Stimulated activated CD8-positive, alpha-beta memory T cell treated with anti-CD3 and anti-CD28 coated beads, Interleukin-4, amount 100 ng/mL, for 1 hour (primary cell): ENCODE measurements at places on chromosomes 13 and 19.
A peak's percentile ranks its signal among the peaks of the same experiment; 100 is the strongest.

GRCh38 chr13:55214841-55215345, 1925.8 kb upstream of the PRR20A start:
- no peak for DNase-seq

DNA sequence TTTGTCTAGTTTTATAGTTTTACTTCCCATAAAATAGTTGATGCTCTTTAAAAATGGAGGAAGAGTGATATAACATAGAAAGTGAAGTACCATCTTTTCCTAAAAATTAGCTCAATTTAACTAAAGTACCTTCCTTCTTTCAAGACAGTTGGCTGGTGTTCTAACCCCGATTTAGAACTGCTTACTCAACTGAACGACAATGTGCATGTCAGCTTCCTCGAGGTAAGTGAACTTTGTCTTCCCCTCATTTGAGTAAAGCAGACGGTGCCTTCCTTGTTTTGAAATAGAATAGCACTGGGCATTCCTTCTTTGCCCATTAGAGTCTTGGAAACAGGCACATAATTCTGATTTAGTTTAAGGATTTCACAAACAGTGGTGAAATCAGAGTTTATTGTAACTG, 1519.2 kb downstream of the EFNB2 start:
- no peak for DNase-seq

DNA sequence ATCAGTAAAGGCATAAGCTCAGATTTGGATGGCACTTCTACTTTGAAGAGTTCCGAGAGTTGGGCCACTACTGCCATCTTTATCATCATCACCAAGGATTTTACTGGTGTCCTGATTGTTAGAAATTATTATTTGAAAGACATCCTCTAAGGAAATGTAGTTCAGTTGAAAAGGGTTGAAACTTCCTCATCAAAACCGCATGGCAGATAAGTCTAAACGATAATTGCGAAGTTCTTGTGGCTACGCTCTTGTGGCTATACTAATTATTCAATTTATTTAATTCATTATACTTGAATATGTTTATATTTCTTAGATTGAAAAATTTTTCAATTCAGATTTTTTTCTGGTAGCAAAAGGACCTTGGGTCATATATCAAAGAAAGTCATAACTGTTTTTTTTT, 22.4 kb downstream of the TNFRSF19 start:
- DNase-seq, result no peak

- DNase-seq, result no peak
These were observed 673 bp downstream of the ZNF486 start for GRCh38 chr19:20167651-20168122.

- DNase-seq, result no peak
These were observed 191.3 kb downstream of the KLF5 start for GRCh38 chr13:73250061-73250460.

DNA sequence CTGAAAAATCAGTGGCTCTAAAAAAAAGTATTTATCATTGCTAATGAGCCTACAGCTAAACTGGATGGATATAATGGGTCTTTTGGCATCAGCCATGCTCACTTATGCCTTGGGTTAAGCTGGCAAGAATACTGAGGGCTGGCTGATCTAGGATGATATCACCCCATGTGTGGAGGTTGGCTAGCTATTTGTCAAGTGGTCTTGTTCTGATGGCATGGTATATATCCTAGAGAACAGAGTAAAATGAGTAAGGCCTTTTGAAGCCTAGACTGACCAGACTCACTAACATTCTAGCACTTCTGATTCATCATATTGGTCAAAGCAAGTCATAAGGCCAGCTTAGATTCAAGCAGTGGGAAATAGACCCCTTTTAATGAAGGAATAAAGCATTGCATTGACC, 383.0 kb downstream of the SLITRK1 start:
- DNase-seq, result no peak

DNA sequence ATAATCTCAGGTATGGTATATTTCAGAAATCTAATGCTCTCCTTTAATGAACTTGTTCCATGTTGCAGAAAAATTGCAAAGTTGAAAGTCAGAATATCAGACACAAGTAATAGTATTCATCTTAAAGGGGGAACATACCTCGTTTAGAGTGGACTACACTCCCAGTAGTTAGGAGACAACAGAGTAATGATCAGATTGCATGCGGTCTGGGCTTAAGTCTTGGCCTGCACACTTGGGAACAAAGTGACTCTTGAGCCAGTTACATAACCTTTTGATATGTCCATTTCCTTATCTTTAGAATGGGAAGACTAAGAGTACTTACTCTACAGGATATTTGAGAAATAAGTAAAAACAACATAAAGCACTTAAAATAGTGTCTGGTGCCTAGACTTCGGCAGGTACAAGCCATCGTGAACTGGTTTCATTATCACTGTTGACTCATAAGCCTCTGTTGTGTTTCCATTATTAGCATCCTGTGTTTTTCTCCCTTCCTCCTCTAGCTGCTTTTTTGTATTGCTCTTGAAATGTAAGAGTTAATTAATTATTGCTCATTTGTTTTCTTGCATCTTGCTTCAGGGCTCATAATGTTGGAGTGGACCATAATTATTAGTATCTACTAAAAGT, 53.0 kb downstream of the DPY19L3 start:
- DNase-seq, result no peak

- no peak for DNase-seq
These were observed 60.3 kb downstream of the RAB20 start for GRCh38 chr13:110501188-110501587.

DNA sequence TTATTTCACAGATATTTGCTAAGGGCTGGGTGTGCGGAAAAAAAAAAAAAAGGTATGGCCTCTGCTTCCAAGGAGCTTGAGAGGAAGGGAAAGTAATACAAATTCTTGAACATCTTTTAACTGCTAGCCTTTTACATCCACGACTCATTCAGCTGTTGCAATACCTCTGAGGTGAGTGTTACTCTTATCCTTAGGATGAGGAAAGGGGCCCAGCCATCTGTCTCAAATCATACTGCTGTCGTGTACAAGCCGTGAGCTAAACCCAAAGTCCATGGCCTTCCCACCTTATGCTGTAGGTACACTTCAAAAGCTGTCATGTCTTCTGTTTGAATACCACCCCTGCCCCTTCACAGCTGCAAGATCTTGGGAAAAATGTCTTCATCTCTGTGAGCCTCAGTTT, 146.8 kb downstream of the KCNRG start:
- no peak for DNase-seq

- DNase-seq, result no peak
These were observed 131.3 kb downstream of the URI1 start for GRCh38 chr19:30073152-30074000.

- no peak for DNase-seq
These were observed 113.2 kb downstream of the KCNRG start for GRCh38 chr13:50128428-50128931.

DNA sequence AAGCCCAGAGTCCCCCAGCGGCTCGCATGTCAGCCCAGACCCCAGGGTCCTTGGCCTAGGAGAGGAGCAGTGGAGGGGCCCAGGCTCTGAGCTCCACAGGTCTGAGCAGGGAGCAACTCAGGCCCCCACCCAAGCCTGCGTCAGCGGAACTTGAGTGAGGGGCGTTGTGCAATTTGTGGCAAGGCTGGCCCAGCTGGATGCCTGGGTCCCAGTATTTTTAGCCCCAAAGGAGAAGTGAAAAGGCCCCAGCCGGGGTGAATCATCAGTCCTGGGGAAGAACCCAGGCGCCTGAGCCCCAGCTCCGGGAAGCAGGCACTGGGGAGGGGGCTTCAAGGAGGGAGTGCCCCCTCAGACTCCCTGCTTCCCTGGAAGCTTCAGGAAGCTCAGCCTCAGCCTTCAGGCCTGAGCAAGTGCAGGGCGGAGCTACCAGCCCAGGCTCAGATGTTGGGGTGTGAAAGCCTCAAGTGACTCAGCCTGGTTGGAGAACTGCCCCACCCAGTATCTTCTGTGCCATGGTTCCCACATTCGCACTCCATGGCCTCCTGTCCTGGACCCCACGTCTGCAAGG, 7.2 kb downstream of the MED29 start:
- DNase-seq, result no peak

- no peak for DNase-seq
These were observed 6.9 kb upstream of the ZNF580 start for GRCh38 chr19:55633861-55634260.

- DNase-seq, result no peak
These were observed 820.6 kb upstream of the PCDH9 start for GRCh38 chr13:68050761-68051160.

GRCh38 chr13:40340368-40341095, 325.9 kb downstream of the FOXO1 start:
- DNase-seq, result no peak

DNA sequence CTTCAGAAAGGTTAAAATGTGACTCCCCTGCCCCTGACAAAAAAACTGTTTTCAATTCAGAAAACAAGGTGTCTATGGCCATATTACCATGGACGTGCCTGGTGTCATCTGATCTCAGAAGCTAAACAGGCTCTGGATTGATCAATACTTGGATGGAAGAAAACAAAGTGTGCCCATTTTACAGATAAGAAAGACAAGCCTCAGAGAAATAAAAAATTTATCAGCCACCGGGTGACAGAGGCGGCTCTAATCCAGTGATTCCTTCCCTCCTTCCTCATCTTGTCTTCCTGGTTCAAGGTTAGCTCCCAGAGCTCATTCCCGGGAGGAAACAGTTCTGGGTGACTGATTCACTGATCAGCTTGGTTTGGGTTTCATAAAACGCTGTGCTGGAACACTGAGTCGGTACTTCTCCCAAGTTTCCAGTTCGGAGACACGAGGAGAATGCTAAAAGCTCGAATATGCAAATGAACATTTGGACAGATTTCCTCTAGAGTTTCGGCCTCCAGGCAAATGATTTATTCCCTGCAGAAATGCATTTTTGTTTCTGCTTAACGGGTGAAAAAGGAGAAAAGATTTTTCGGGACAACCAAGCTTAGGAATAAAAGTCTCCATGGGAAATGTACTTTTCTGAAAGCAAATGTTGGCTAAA, 211.2 kb downstream of the UQCRFS1 start:
- no peak for DNase-seq

- DNase-seq, result no peak
These were observed 667 bp upstream of the MBNL2 start for GRCh38 chr13:97221466-97221865.

- no peak for DNase-seq
These were observed 60.9 kb downstream of the RYR1 start for GRCh38 chr19:38494379-38494778.

GRCh38 chr19:57708641-57709361, at the start of gene ZNF154:
Gene ZNF154, minus strand, starts transcription at chr19:57709204. Its CDS starts 233 bp downstream, at chr19:57708971.
- DNase-seq, result peak; percentile 2

- no peak for DNase-seq
These were observed 9.4 kb downstream of the FCER2 start for GRCh38 chr19:7692417-7693088.

GRCh38 chr13:113916330-113916815, 52.5 kb upstream of the GAS6 start:
- DNase-seq, result no peak

- no peak for DNase-seq
These were observed 90.2 kb downstream of the MAP4K1 start for GRCh38 chr19:38527466-38528136.

DNA sequence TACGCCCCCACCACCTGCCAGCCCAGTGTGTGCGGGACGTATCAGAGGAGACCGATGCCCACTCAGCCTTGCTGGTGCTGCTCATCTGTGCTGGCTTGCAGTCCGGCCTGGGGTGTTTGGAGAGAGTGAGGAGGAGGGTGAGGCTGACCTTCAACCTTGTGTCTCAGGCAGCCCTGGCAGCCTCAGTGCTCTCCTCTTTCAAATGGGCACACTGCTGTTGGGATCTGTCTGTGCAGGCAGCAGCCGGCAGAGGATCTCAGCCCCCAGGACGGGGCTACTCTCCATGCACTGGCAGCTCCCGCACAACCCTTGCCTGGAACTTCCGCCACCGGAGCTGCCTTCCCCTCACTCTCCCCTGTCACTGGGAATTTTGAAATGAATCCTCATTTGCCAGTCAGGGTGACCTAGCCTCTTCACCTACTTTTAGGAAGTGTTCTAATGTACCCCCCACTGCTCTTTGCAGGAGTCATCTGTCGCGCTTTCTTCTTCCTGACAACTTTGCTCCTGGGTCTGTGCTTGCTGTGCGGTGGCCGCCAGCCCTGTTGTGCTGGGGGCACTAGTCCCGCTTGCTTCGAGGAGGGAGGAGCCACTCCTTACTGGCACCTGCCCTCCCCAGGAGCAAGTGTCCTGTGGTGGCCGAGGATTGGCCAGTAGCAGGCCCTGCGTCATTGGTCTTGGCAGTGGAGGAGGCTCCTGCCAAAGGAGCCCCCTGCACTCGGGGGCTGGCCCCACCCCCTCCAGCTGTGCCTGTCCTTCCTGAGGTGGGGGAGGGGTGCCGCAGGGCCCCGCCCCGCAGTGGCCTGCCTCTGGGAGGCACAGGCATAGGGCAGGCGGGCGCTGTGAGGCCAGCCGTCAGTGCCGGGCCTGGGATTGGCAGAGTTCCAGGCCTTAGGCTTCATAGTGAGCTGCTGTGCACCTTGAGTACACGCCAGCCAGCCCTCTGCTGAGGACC, 53.4 kb downstream of the TSSK6 start:
- DNase-seq, result no peak

- no peak for DNase-seq
These were observed 14.0 kb downstream of the GNA15 start for GRCh38 chr19:3149526-3150505.

GRCh38 chr13:101869553-101869952, 417.1 kb downstream of the ITGBL1 start:
- DNase-seq, result no peak

- no peak for DNase-seq
These were observed 60.3 kb downstream of the IRS2 start for GRCh38 chr13:109725995-109726637.

- no peak for DNase-seq
These were observed 720.6 kb downstream of the EFNB2 start for GRCh38 chr13:105814902-105815250.

DNA sequence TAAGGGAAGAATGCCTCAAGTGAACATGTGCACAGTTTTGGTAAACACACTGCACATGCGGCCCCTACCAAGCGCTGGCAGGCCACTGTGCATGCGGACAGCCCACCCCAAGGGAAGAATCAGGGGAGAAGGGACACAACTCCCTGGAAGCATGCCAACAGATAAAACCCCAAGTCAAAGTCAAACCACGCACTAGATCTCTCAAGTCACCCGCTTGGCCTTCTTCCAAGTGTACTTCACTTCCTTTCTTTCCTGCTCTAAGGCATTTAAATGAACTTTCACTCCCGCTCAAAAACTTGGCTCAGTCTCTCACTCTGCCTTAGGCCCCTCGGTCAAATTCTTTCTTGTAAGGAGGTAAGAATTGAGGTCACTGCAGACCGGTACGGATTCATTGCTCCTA, 4.6 kb upstream of the RFXAP start:
- no peak for DNase-seq

GRCh38 chr13:89052699-89053098, 1381.5 kb downstream of the SLITRK5 start:
- no peak for DNase-seq

- no peak for DNase-seq
These were observed 89.1 kb upstream of the VSTM2B start for GRCh38 chr19:29436591-29437103.

DNA sequence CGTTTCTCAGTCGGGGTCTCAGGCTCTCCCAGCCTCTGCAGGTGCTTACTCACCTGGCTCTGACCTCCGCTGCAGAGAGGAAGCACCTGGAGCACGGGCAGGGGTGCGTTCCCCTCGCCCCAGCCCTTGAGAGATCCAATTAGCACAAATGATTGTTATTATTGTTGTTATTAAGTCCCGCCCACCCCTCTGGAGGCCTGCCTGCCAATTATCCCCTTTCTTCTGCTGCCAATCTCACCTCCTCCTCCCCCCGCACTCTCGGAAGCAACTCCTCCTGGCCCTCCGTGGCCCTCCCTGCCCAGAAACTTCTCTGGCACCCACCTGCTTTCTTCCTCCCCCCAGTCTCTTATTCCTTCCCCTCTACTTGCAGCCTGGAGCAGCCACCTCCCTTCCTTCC, 8.8 kb downstream of the ZNF787 start:
- DNase-seq, result no peak

GRCh38 chr19:39843919-39844793, 2.0 kb downstream of the FBL start:
- no peak for DNase-seq
